ENCODE measurements at places on chromosomes 3 and 15.

DNA sequence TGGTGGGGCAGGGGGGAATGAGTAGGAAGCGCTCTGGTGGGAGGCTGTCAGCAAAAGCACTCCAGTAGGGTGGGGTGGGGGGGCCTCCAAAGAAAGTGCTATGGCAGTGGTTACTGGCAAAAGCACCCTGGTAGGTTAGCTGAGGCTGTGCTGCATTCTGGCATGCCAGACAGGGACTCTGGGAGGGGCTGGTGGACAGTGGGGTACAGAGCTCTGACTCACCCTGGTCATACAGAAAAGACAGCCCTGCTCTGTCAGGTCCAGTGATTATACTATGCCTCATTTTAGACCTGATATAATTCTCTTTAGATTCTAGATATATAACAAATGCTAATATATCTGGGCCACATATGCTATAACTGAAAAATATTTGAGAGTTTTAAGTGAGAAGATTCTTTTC is 82.8 kb upstream of the CPNE4 start:
- no peak for DNase-seq

DNA sequence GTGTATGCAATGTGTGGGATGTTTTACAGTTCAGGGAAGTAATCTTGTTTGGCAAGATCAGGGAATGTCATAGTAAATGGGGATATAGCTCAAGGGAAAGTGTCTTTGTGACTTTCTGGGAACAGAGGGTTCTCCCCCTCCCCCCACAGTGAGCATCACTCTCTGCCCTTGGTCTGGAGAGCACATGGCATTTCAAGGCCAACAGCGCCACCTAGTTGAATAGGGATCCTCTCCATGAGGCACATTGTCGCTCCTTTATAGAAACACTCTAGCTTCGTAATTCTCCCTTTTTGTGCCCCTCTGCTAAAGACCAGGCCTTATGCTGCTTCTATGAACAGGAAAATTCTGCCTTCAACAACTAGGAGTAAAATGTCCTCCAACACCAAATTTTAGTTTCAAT is 37.1 kb upstream of the ARNT2 start:
- no peak for DNase-seq

- DNase-seq: no peak
Observed at GRCh38 chr3:172286548-172287148, 161.6 kb downstream of the GHSR start.

- DNase-seq: peak; percentile 52
Observed at GRCh38 chr3:52052831-52053306, 3.5 kb downstream of the DUSP7 start.

DNA sequence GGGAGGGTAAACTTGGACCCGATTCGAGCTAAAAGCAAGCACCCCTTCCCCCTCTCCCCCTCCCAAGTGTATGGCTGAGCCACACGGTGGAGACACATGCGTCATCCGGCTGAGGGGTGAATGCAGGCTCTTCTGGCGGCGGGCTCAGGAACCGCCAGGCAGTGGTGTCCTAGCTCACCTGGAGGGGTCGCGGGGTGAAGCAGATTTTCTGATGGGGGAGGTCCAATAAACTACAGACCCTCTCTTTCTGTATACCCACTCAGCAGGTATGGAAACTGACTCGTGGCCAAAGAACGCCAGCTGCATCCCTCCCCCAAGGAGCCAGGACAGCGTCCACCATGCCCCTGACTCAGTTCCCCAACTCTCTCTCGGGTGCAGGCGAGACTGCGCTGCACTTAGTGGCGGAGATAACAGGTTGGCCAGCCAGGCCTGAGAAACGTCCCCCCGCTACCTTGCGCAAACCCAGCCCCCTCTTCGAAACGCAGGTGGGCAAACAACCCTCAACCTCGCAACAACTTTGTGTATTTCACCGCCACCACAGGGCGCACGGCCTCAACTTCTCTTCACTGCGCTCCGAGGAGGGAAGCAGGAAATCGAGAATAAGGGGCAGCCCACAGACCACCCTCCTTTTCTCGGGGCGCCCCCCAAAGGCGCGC is 1.3 kb downstream of the MAGI1 start:
- no peak for DNase-seq

DNA sequence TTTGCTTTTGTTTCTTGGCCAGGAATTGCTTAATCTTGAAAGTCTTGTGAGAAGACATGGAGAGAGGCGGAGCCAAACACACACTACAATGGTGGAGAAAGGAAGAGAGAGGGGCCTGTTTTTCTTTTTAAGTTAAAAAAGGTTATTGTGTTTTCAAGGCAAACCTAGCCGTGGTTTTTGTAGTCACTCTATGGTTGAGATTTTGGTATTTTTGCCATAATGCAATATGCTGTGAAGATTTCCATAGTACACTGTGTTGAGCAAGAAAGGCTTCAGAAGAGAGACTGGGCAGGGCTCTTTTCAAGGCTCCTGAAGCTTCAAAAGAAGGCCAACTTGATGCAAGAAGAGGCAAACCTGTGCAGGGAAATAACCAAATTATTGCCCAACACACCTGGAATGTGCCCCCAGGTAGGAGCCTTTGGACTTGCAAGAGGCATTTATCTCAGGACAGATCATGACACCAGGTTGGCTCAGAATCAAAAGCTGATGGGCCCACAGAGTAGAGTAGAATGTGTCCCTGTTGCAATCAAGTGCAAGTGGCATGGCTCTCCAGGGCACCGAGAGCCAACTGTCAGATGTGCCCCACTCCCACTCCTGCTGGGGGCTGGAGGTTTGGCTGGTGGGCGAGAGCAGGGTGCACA is 22.1 kb downstream of the AMOTL2 start:
- DNase-seq: no peak

DNA sequence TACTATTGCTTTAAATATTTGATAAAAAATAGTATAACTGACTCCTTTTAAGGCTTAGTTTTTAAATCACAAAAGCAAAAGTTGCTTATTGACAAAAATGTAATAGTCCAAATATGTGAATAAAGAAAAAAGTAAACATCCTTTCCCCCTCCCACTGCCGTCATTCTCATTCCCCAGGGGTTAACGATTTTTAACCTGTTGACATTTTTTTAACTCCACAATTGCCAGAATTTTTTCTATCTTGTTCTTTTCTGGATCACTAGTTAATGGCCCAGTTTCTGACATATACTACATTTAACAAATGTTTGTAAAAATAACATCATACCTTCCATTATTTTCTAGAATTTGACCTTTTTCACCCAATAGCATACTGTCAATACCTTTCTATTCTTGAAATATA is 60.6 kb upstream of the TCF12 start:
- DNase-seq: no peak

GRCh38 chr3:134044459-134044858 is 14.7 kb upstream of the SLCO2A1 start:
- DNase-seq: no peak

GRCh38 chr3:163582967-163583366 is 1495.3 kb downstream of the SI start:
- DNase-seq: no peak

- DNase-seq: no peak
Observed at GRCh38 chr3:120928991-120929390, 21.0 kb downstream of the STXBP5L start.

DNA sequence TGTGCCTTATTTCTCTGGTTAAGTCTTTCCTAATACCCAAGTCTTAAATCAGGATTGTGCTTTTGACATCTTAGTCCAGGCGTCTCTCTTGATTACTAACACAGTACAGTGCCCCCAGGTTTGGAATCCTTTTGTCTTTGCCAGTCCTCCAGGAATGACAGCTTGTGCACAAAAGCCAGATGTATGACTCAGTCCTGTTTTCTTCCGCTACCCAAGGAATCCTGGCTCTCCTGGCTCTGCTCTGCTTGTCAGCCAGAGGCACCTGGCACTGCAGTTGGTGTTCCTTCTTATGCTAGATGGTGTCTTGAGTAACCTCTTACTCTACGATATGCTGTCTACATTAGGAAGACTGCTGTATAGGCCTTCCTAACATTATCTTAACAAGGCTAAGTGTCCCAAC is 728.2 kb upstream of the NECTIN3 start:
- no peak for DNase-seq

GRCh38 chr3:56764904-56765547 is 36.7 kb downstream of the ARHGEF3 start:
- DNase-seq: no peak

DNA sequence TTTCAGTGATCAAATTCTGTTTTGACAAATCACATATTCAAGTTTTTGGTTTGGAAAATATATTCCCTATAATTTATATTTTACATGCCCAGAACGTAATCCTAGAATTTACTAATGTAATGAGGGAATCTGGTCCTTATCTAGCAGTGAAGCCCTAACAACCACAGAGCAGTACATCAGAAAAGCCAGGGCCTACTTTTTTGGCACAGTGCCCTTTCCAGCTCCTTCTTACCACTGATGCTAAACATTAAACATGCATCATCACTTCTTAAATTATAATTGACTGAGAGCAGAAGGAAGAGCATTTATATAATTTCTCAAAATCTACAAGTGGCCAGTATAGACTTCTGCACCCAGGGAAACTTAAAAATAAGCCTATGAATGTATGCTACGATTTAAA is 66.7 kb downstream of the FBXL22 start:
- DNase-seq: no peak

DNA sequence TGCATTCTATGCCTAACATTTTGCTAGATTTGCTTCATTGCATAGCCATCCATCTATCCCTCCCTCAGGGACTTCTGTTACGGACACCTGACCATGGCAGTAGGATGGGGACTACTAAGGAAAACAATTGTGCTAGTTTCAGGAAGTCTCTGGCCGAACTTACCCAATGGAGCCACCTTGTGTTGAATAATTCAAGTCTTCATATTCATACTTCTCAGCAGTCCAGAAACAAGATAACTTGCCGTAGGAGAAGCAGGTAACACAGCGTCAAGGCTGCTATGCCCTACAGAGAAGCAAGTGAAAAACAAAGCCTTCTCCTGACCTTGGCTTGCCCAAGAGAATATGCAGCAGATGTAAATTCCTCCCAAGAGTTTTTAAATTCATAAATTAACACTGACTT is 685.3 kb downstream of the GRM7 start:
- no peak for DNase-seq

GRCh38 chr3:184716622-184717398 is 4.9 kb upstream of the MAGEF1 start:
- no peak for DNase-seq

DNA sequence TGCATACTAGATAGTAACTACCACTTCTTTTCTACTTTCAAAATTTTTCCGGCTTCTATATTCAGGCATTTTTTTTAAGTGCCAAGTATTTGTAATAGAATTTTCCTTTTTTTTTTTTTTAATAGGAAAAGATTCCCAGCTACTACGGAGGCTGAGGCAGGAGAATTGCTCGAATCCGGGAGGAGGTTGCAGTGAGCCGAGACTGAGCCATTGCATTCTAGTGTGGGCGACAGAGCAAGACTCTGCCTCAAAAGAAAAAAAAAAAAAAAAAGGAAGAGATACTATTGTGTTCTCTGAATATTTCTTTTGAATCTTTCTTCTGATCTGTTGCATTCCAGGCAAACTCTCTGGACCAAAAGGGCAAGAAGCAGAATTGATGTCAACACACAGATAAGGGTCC is 557.3 kb downstream of the FGF12 start:
- DNase-seq: no peak

GRCh38 chr3:31246293-31247062 is 286.2 kb upstream of the STT3B start:
- no peak for DNase-seq

GRCh38 chr3:152910966-152911365 is 76.0 kb downstream of the P2RY1 start:
- no peak for DNase-seq

- DNase-seq: peak; percentile 27
Observed at GRCh38 chr3:49469037-49469935, 781 bp upstream of the DAG1 start.

DNA sequence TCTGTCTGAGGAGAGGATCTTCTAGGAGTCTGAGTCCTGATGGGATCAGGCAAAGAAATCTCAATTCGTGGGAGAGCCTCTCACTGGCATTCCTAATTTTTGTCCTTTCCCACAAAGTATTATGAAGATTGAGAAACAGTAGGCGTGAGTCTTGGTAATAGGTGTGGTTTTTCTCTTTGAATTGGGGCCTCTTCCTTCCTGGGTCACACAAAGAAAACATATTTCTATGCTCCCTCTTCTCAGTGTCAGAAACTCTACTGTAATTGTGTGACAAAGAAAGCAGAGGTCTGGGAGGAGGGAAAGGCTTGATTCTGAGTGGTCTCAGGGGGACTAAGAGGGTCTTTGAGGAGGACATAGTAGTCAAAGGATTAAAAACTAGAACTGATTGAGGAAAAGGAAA is 6.0 kb downstream of the GABRR3 start:
- DNase-seq: no peak

GRCh38 chr15:28084547-28084946 is 14.6 kb downstream of the OCA2 start:
- no peak for DNase-seq

DNA sequence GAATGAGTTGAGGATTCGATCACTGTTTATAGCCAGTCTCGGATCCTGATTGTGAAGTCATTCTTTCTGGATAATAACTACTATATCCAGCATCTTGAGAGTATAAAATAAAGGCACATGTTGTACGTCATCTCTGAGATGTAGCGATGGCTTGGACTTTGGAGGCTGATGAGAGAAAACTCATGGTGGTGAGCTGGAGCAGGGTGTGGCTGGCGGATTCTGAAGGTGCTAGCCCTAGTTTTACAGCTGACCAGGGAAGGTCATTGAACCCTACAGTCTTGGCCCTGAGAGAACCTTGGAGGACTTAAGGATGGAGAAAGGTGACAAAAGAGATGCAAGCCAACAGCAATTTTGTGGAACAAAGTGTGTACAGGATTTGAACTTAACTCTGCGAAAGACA is 153.8 kb downstream of the IGF1R start:
- no peak for DNase-seq

DNA sequence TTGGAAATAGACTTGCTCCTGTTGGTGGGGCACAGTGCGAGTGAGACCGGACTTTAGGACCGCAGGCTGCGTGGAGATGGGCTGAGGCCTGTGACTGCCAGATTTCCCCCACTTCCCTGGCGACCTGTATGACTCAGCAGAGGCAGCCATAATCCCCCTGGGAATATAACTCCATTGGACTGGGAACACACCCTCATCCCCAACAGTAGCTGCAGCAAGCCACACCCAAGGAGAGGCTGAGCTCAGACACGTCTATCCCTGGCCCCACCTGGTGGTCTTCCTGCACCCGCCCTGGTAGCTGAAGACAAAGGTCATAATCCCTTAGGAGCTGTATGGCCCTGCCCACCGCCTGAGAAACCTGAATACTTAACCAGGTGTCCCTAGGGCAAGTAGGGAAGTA is 42.6 kb downstream of the DZIP1L start:
- no peak for DNase-seq

Measured in omental fat pad (tissue), 4 donors.